Thoracic aorta (tissue), 2 donors: ENCODE measurements at places on chromosomes 3 and 15. TPM values are rescaled to one million over a fixed set of nuclear protein-coding genes. Genes with fewer than 3 reads are reported as not detected.

The SEMA3B gene
- total RNA-seq = 53.6 TPM

The ENTPD3 gene
- total RNA-seq = 3.0 TPM

GRCh38 chr3:67017211-67017610 is 19.1 kb downstream of the KBTBD8 start:
- H3K36me3 ChIP-seq = no peaks in the 10 kb centered on the region
- DNase-seq = no peak
- H3K4me1 ChIP-seq = no peaks in the 10 kb centered on the region
- no peak overlapping the region for H3K4me3 ChIP-seq

DNA sequence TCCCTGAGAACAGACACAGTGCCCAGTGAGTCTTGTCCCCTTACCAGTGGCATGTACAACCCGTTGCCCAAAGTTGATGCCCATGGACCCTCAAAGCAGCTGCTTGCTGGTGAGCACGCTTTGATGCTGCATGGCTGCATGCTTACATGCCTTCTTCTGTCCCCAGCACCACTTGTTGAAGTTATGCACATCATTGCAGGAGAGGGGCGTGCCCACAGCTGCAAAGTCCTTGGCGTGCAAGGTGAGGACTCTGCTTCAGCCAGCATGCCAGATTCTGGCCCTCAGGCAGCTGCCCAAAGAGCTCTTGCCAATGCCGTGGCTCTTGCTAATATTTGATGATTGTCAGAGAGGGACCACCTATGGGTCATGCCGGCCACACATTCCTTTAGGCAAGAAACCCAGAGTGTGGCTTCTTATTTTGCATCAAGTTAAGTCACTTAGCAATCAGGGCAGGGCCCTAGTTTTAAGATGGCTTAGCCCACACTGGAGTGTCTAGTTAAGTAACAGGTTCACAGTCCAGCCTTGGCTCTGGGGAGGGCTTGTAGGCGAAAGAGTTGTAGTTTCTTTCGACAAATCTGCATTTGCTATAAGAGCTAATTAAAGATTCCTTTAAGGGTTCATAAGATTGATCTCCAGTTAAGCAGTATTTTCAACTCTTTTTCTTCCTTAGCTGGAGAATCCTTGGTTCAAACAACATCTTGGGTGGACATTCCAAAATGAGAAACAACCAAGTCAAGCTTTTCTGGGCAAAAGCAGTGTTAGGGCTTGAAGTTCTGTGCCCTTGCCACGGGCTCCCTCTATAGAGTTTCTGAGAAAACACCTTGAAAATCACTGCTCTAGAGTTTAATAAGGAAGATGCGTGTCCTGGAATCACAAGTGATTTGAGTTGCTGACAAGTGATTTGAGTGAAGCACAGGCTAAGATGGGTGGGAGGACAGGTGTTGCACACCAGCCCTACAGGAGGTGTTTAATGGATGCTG is 128.6 kb downstream of the SLCO3A1 start:
- DNase-seq = no peak
- no peaks in the 10 kb centered on the region for H3K27me3 ChIP-seq
- H3K27ac ChIP-seq = peak overlapping the region; percentile 72
- no peak overlapping the region for H3K4me3 ChIP-seq

DNA sequence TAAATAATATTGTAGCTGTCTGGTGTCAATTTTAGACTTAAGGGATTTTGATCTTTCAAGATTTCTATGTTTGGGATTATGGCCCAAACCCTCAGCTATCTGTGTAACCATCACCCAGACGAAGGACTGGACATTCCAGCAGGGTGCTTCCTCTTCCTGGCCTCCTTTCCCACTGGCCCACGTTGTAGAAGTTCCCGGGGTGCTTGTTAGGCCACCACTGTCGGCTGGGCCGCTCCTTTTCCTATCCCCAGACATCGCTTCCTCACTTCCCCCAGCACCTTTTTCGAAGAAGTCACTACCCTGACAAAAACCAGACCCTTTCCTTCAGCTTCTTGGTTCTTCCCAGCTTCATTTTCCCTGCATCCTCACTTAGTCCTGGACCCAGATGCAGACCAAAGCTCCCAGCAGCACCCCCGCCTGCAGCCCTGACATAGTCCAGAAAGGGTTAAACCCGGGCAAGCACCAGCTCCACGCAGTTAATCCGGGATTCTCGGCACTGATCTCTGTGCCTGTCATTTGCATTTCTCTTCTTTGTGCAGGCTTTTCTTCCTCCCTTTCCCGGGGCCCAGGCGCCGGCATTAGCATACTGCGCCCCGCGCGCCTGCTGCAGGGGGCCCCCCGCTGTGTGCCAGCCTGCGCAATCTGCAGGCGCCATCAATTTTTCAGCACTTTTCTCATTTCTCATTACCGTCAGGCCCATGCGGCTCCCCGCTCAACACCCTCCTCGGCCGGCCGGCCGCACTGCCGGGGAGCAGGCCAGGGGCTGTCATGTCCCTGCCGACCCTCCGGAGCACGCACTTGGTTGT is 90.6 kb downstream of the ZNF621 start:
- no peak overlapping the region for H3K27ac ChIP-seq
- DNase-seq = no peak
- no peak overlapping the region for H3K4me3 ChIP-seq
- no peaks in the 10 kb centered on the region for H3K27me3 ChIP-seq
- H3K36me3 ChIP-seq = no peaks in the 10 kb centered on the region

The CPNE9 gene
- total RNA-seq = not detected

DNA sequence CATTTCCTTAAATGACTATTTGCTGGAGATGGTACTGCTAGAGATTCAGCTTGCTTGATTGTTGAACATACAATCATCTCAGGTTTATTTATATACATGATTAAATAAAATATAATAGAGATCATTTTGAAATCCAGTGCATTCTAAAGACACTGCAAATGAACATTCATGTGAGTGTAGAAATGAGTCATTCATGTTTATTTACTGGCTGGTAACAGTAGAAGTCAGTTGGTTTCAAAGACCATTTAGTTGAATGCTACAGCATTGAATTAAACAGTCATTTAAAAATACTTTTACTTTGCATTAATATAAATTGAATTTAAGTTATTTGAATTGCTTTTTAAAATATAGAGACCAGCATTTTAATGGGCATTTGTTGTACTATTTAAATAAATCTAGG is 551.9 kb upstream of the GOLIM4 start:
- no peak overlapping the region for H3K4me3 ChIP-seq
- no peak overlapping the region for H3K27ac ChIP-seq
- DNase-seq = no peak
- H3K27me3 ChIP-seq = no peaks in the 10 kb centered on the region
- no peaks in the 10 kb centered on the region for H3K4me1 ChIP-seq
- H3K36me3 ChIP-seq = no peaks in the 10 kb centered on the region

The GP9 gene
- total RNA-seq = not detected

The HDC gene
- total RNA-seq = 8.3 TPM

- no peak for DNase-seq
- H3K27ac ChIP-seq = no peak overlapping the region
- H3K36me3 ChIP-seq = no peaks in the 10 kb centered on the region
Observed at GRCh38 chr3:2802429-2802828, 307.7 kb downstream of the IL5RA start.

The ZNF148 gene
- total RNA-seq = 35.1 TPM

DNA sequence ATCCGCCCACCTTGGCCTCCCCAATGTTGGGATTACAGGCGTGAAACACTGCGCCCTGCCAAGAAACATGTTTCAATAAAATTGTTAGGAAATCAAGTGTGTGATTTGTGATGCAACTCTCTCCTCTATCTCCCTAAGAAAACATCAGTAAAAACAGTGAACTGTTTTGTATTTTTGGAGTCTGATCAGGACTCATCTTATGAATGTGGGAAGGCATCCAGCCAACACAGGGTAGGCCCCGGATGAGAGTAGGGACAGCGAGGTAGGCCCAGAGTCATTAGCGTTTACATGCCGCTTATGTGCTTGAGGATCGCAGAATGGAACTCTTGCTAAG is 884 bp upstream of the GLYCTK start:
- H3K4me1 ChIP-seq = peaks cover 32% of the 10 kb centered on the region
- no peak for DNase-seq
- no peaks in the 10 kb centered on the region for H3K27me3 ChIP-seq
- H3K36me3 ChIP-seq = peaks cover 3% of the 10 kb centered on the region
- H3K4me3 ChIP-seq = peak overlapping the region; percentile 82

DNA sequence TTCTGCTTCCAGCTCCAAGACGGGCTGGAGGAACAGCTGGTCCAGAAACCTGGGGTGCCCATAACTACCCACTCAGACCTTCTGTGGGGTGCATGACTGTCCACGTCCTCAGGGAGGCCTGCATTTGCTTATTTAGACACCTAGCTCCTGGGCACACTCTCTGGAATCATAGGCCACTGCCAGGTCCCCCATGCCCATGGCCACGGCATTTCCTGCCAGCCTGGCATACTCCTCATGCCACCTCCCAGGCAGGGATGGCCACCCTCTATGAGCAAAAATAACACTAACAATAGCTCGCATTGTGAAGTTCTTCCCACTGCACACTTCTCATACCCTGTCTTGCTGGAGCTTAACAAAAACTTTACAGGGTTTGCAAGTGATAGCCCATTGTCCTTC is 166.9 kb upstream of the TPM1 start:
- H3K4me1 ChIP-seq = no peaks in the 10 kb centered on the region
- H3K27ac ChIP-seq = peak overlapping the region; percentile 20
- H3K27me3 ChIP-seq = no peaks in the 10 kb centered on the region
- H3K4me3 ChIP-seq = no peak overlapping the region
- no peaks in the 10 kb centered on the region for H3K36me3 ChIP-seq
- DNase-seq = no peak

DNA sequence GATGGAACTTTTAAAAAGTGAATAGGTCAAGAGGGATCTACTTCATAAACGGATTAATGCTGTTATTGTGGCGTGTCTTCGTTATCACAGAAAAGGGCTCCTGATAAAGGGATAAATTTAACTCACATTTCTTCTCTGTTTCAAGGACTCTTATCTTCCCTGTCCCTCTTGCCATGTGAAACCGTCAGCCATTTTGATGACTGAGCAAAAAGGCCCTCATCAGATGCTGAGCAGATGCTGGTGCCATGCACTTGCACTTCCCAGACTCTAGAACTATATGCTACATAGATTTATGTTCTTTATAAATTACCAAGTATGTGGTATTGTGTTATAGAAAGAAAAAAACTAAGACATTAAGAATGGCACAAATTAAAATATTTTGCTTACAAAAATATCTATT is 1011.8 kb upstream of the GBE1 start:
- no peaks in the 10 kb centered on the region for H3K36me3 ChIP-seq
- no peak for DNase-seq
- no peaks in the 10 kb centered on the region for H3K4me1 ChIP-seq
- H3K27me3 ChIP-seq = no peaks in the 10 kb centered on the region
- H3K27ac ChIP-seq = no peak overlapping the region

DNA sequence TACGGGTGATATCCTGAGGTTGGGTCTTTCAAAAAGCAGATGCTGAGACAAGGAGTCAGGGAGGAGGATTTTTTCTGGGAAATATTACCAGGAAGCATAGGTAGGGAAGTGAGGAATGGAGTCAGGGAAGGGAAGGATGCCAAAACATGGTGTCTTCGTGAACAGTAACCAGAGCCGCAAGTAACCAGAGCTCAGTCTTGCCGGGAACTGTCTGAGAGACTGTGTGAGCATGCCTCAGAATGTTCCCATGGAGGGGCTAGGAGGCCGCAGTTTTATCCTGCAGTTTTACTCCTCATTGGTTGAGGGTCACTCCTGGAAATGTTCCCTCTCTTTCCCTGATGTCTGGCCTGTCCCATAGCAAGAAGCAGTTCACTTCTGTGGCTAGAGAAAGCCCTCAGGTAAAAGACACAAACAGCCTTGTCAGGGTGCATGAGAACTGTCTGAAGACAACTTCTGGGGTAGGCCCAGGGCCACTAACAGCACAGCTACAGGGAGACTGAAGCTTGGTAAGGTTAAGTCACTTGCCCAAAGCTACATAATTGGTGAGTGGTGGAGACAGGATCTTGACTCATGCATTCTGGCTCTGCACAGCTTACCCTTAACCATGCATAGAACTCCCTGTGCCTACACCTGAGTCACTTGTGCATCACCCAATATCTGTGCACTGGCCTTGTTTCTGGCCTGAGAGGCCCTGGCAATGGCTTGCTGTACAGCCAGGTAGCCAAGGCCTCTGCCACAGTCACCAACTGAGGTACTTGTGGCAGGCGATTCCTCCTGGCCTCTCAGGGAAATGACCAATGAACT is 76.3 kb upstream of the FRMD4B start:
- no peak overlapping the region for H3K27ac ChIP-seq
- no peak for DNase-seq
- H3K27me3 ChIP-seq = no peaks in the 10 kb centered on the region
- no peak overlapping the region for H3K4me3 ChIP-seq
